SK-N-DZ (cell line): ENCODE measurements at places on chromosomes 2 and 18.

- no peak for DNase-seq
Observed at GRCh38 chr2:173797586-173798263, 167.4 kb downstream of the SP3 start.

GRCh38 chr2:129763190-129763846 lies 216.1 kb upstream of the RAB6C start:
- DNase-seq = no peak

GRCh38 chr18:43581936-43582519 lies 304.7 kb upstream of the SYT4 start:
- DNase-seq = no peak

- DNase-seq = no peak
Observed at GRCh38 chr18:9663377-9663776, 44.7 kb upstream of the RAB31 start.

DNA sequence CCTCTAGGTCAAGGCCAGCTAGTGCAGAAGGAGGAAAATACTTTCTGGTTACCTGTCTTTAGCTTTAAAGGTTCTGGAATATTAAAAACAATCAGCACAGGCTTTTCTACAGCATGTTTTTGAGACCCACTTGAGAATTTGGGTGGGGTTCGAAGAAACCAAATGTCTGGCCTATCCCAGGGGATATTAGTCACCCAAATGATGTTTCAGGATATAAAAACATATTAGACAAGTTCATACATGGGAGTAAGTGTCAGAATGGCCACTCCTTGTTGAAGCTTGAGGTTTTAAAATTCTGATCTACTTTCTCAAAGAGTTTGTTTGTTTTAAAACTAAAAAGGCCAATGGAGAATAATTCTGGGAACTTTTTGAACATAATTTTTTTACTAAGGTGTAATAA lies 158.6 kb upstream of the DLX2 start:
- DNase-seq = no peak

DNA sequence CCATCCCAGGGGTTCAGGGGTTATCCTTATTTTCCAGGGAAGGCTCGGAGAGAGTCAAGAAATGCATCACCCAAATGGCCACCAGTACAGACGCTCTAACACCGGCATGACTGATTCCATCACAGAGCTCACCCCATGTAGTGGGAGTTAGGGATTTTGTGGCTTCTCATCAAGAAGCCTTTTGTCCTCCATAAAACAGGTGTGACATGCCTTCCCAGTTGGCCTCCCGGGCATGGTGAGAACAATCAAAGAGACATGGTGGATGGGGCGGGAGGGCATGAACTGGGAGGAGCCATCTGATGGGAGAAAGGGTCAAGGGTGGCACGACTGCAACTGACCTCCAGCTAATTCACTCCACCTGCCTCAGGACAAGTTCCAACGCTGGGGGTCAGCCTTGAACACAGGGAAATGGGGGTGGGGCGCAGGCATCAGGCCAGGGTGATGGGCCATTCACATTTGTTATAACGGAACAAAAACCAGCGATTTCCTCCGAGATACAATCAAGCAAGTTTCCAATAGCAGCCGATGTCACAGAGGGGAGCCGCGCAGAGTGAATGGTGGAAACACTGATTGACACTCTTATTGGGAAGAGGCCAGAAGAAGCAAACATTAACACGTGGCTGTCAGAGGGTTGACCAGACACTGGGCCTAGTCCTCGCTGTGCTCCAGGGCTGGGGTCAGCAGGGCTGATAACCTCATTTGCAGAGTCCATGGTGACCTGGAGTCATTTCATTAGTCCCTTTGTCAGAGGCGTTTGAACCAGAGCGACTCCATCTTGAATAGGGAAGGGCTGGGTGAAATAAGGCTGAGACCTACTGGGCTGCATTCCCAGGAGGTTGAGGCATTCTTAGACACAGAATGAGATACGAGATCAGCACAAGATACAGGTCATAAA lies 80.5 kb upstream of the HPCAL1 start:
- DNase-seq = no peak

DNA sequence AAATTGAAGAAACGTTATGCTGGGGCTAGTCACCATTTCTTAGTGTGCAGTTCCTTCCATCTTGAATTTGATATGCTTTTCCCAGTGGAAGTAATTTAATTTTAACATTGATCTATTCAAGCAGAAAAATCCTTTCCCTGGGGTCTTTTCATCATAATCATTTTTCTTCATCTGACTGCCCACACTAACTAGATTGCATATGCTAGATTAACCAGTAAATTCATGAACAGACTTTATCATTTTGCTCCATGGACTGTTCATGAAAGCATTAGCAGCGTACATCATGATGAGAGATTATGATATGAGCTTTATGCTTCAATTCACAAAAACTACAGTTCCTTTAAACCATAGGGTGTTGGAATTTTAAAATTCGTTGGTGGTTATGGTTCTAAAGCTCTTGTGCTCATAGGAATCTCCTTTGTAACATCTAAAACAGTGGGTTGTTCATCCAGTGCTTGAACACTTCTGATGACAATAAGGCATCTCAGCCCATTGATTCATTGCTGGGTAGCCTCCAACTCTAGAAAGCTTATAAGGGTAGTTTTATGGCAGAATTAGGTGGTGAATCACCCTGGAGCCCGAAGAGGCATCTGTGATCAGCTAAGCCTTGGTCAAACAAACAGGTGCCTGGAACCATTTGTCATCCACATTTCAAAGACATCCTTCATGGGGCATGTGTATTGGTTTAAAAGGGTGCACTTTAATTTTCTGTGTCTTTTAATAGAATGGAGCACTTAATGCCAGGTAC lies 77.2 kb upstream of the NDUFV2 start:
- DNase-seq = peak; percentile 93

- DNase-seq = no peak
Observed at GRCh38 chr2:186629250-186629996, 39.6 kb downstream of the ITGAV start.

GRCh38 chr18:36735130-36735529 lies 93.7 kb downstream of the TPGS2 start:
- no peak for DNase-seq

DNA sequence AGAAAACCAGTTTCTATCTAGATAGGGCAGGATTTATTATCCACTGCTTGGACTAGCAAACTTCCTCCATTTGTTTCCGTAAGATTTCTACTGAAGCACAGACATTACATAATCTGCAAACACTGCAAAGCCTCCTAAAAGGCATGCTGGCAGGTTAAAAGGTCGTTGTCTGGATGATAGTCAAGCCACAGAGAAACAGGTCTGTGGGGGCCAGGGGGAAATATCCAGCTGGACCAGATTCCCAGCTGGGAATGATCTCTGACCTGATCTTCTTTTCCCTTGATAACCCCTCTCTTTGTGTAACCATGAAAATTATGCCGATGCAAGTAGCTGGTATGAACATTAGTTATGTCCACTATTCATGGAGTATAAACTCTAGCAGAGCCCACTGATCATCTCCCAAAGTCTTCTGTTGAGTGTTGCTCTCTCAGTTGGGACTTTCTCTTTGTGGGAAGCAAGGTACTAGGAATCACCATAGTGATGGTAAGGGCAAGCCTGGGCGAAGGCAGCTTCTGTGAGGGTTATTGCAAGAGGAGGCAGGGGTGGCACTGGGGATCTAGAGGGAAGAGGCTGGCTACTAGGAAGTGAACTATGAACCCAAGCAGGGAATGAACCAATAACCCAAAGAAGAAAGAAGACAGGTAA lies 61.3 kb downstream of the GDF7 start:
- DNase-seq = peak; percentile 12

DNA sequence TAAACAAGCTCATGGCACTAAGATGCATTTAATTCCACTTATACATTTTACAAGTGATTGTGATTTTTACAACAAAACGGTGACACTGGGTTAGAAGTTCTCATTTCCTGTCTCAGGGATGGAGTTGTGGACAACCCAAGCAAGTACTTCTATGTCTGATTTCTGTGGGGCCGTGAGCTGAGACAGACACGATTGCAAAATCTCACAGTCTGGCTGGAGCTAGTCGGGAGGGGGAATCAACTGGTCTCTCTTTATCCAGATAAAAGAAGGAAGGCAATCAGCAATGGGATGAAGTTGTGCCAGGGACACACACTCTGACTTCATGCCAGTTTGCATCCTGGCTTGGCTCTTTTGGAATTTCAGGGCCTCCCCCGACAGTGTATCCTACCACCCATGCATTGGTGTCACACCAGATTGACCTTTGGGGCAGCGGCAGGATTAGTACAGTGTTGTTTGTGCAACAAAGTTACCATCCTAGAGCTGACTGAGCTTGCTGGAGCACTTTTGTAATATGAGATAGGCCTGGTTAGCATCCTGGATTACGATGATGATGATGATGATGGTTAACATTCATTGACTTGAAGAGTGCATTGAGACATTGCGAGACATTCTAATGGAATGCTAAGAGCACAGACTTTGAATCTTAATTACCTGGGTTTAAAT lies 98.8 kb downstream of the CTAGE1 start:
- no peak for DNase-seq

GRCh38 chr2:173441222-173441621 lies 86.5 kb downstream of the CDCA7 start:
- no peak for DNase-seq

DNA sequence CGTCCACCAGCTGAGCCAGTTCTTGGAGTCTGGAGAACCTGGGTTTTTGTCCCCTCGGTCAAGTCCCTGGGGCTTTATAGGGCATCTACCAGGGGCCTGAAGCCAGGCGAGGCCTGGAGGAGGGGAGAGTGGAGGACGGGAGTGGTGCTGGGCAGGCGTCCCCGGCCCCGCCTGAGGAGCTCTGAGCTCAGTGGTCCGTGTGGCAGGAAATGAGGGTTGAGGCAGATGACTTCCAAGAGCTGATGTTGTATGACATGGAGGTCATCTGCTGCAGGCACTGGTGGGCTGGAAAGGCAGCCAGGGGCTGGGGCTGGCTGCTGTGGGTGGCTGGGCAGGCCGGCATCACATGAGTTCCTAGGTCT lies 118.5 kb upstream of the HS6ST1 start:
- no peak for DNase-seq

DNA sequence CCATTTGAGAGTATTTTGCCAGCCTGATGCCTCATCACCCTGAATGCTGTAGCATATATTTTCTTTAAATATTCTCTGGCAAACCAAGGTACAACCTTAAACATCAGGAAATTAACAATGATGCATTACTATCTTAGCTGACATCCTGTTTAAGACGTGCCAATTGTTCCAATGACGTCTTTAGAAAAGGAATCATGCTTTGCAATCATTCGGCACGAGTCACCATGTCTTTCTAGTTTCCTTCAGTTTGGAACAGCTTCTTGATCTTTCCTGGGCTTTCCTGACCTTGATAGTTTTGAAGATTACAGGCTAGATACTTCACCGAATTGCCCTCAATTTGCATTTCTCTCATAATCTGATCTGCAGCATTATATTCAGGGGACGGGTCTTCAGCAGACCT lies 88.2 kb upstream of the GLI2 start:
- no peak for DNase-seq

DNA sequence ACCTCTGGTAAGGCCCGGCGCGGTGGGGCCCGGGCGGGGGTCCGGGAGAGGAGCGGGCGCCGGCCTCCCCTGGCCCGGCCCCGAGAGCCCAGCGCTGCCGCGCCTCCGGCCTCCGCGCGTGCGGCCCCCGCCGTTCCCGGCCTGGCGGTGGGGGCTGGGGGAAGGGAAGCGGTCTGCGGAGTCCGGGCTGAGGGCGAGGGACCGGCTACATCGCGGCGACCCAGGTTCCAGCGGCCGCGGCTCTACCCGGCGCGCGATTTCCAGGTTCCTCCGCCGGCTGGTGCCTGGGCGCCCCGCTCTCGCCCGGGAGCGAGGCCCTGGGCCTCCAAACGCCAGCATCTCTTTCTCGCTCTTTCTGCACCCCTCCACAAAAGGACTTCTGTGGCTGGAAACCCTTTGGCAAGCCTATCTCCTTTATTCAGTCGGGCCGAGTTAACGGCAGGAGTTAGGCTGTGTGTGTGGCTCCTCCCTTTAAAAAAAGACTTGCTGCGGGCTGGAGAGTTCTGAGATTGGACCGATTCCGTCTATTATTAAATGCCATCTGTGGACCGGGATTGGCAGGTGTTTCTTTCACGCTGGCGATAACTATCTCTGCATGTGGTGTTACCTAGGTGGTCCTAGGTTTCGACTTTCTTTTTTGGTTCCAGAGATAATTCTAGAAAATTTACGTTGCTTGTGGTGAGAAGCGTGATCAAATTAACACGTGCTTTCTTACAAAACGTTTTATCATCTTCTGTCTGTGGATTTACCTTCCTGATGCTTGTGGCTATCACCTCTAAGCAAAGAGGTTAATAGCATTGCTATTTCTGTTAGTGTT lies 592 bp downstream of the ME2 start:
- DNase-seq = peak; percentile 38

DNA sequence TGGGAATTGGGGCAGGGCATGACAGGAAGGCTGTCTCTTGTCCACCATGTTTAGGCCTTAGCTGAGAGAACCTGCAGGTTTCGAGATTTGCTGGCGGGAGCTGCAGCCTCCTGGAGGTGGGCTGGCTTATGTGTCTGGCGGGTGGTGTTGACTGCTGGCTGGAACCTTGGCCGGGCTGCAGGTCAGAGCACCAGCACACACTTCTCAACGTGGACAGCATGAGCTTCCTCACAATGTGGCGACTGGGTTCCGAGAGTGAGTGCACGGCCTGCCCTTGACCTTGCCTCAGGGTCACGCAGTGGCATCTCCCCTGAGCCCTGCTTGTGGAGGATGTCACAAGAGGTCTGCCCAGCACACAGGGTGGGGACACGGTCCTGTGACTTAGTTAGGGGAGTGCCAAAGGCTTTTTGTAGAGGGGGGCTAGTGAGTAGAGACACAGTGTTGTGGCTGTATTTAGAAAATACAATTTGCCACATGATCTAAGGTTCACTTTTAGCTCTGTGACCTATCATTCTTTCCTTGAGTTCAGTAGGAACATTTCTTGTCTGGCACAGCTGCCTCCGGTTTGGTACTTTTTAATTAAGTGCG lies 134.8 kb downstream of the SEPTIN10 start:
- no peak for DNase-seq

DNA sequence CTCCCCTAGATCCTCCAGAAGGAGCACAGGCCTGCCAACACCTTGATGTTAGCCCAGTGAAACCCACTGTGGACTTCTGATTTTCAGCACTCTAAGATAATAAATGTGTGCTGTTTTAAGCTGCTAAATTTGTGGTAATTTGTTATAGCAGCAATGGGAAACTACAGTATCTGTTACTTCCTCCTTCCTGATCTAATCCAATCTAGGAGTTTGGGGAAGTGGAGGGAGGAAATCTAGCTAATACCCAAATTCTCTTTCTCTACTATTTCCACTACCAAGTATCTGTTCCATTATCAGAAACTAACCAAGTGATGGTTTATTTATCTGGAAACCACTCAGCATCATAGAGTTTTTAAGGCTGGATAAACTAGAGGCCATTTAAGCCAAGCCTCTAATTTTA lies 64.9 kb downstream of the AFF3 start:
- no peak for DNase-seq

- DNase-seq = no peak
Observed at GRCh38 chr2:55518841-55519165, 715 bp upstream of the CFAP36 start.

GRCh38 chr2:162184821-162185450 lies 32.9 kb upstream of the GCG start:
- no peak for DNase-seq

GRCh38 chr2:222750533-222750932 lies 79.1 kb downstream of the MOGAT1 start:
- peak; percentile 16 for DNase-seq

- no peak for DNase-seq
Observed at GRCh38 chr2:178177066-178177679, 17.1 kb upstream of the OSBPL6 start.

- DNase-seq = no peak
Observed at GRCh38 chr18:75473316-75473715, 45.8 kb upstream of the SMIM21 start.

- no peak for DNase-seq
Observed at GRCh38 chr18:50287028-50287440, 458 bp downstream of the CXXC1 start.
